K562 (cell line): ENCODE measurements at places on chromosomes 2 and 18.
A peak's percentile ranks its signal among the peaks of the same experiment; 100 is the strongest.

- DNase-seq = no peak
Observed at GRCh38 chr18:2843146-2843545, 3.7 kb upstream of the EMILIN2 start.

DNA sequence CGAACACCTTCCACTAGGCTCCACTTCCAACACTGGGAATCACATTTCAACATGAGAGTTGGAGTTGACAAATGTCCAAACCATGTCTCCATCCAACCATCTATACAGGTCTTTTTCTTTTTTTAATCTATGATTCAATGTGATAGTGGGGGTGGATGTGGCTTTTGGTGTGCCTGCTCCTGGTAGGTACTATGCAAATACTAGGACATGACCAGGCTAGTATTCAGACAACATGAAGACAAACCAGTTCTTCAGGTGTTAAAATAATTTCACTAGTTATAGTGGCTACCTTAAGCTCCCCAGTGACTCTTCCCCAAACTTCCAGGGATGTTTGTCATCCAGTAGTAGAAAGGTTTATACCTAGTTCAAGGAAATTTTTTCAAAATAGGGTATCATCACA is 387.5 kb downstream of the CDH2 start:
- no peak for DNase-seq

DNA sequence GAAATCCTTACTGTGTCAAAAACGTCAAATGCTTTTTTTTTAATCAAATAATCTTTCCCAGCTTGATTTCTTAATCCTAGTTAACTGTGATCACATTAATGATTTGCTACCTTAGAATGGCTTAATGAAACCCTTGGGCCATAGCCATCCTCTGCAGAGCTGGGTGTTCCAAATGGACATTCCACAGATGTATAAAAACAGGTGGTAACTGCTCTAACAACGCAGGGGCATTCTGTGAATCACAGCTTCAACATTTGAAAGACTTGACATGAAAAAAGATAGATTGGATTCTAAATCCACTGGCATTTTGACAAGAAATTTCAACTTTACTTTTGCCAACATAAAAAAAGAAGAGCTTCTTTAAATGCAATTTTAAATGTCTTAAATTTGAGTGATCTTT is 69.8 kb upstream of the RASGRP3 start:
- DNase-seq = no peak

- no peak for DNase-seq
Observed at GRCh38 chr2:226489775-226490541, 309.7 kb downstream of the IRS1 start.

- DNase-seq = no peak
Observed at GRCh38 chr18:72984290-72984689, 116.5 kb upstream of the NETO1 start.

DNA sequence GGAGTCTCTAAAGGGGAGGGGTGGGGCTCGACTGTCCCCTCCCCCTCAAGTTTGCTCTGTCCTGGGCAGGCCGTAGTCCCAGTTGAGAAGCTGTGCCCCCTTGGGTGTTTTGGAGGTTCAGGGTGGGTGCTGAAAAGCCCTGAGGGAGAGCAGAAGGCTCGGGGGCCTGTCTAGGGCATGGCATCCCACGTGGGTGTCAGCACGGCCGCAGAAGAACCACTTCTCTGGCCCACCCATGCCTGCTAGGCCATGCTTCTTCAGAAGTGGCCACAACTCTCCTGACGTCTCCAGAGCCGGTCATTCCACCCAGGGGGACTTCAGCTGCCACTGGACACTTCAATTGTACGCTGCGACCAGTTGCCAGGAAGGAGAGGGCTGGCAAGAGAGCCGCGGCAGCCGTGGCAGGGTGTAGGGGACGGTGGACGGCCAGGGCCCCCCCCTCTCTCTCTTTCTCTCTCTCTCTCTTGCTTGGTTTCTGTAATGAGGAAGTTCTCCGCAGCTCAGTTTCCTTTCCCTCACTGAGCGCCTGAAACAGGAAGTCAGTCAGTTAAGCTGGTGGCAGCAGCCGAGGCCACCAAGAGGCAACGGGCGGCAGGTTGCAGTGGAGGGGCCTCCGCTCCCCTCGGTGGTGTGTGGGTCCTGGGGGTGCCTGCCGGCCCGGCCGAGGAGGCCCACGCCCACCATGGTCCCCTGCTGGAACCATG is at the start of gene INPP5D:
INPP5D (plus strand) TSS at position 546 of the 704 bp plus-strand sequence; CDS start at position 683, 137 bp downstream.
- peak; percentile 25 for DNase-seq

DNA sequence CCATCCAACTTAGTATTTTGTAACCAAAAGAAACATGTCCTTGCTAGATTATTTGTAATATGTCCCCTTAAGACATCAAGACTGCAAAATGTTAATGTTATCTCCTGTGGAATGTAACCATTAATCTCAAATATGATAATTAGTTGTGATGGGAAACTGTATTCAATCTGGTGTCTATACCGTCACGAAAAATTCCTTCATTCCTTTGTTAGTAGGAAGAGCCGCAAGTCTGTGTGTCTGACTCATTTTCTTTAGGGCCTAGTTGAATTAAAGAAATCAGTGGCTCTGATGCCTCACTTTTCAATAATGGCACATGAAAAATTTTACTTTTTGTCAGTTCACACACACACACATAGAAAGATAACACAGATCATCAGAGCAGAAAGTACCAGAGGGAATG is 127.1 kb upstream of the CHAC2 start:
- DNase-seq = no peak

DNA sequence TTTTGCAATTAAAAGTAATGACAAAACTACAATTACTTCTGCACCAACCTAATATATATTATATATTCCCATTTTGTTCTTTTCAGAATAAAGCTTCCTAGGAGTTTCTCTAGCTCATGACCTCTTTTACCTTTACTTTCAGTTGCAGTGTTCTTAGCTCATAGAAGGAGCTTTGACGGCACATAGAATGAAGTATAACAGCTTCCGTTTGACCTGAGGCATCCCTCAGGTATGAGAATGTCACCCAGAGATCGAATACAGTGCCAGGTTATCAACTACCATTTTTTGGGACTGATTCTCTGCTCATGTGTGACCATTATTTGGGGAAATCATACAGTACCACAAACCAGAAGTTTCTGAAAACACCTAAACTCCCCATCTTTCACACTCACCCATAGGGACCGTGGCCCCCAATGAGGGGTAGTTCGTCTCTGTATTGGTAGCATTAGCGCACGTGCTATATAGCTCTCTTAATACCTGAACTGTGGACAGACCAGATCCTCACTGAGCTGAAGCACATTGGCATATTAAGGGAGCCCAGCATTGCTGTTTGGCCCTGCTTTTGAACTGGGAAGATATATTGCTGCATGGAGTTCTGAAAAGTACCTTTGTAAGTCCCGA is 123.0 kb downstream of the SPTBN1 start:
- DNase-seq = no peak

GRCh38 chr18:62556397-62556796 is 33.6 kb downstream of the ZCCHC2 start:
- no peak for DNase-seq

- no peak for DNase-seq
Observed at GRCh38 chr2:11962707-11963328, 216.4 kb downstream of the LPIN1 start.

- DNase-seq = no peak
Observed at GRCh38 chr2:236538242-236538641, 31.4 kb upstream of the ACKR3 start.

DNA sequence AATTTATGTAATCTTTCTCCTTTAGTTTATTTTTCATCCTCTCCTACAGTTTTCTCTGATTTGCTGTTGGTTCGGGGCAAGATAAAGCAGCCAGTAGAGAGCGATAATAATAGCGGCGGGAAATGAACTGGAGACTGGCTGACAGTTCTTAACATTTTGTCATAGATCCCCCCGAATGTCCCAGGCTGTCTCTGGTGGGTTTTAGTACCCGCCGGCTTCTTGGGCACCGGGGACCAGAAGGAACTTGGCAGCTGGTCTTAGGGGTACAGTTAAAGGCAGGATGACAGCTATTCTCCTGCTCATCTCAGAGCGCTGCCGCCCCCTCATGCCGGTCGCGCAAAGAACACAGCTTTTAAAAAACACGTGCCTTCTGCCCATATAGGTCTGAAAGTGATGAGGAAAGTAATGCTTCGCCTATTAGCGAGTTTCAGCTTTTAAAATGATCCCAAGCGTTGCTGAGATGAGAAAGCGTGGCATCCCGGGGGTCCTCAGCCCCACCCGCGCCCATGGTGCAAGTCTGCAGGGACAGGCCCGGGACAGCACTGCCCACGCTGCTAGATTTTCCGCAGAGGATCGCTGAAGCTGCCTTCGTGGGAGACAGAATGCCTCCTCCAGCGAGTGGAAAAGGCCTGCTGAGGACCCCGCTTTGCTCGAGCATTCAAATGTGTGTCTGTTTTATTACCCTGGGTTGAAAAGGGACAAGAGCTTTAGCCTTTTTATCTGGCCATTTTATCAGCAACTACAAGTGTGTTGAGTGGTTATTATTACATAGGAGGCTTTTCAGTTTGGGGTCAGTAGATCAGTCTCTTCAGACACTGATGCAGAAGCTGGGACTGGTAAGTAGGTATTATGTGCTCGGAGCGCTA is 3.8 kb downstream of the ONECUT2 start:
- DNase-seq = no peak

DNA sequence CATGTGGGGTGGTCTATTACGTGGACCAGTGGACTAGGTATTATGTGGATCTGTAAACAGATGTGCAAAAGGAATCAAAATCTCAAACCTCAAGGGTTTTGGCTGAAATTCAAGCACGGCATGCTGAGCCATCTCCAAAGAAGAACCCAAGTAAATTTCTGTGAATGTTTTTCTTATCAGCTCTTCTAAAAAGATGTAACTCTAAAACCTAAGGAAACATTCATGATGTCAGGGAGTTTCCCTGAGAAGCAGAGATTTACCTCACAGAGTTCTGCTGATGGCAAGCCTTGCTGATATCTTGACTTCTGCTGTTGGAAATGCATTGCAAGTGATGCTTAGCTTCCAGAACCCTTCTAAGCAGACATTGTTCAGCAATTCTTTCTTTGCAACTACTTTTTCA is 21.6 kb downstream of the DSG4 start:
- DNase-seq = no peak

GRCh38 chr2:223027442-223027841 is 24.5 kb upstream of the KCNE4 start:
- DNase-seq = no peak

DNA sequence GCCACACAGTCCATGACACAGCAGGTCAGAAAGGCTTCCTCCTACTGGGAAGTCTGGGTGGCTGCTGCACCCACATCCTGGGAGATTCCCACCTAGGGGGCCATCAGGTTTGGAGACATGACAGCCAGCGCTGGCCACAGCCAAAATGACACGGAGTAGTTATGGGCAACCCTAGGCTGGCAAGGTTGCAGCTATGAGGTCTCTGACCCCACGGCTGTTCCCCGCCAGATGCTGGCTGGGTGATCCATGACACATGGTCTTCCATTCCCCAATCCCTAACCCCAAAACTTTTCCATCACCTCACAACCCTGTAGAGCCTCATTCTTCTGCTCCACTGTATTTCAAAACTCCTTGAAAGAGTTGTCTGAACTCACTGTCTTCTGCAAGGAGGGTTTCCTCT is 42.7 kb upstream of the EPAS1 start:
- DNase-seq = no peak
